NCI-H187 treated with DMSO at 0.1 percent for 48 hours (cell line): ENCODE measurements at places on chromosomes 7 and 10.

DNA sequence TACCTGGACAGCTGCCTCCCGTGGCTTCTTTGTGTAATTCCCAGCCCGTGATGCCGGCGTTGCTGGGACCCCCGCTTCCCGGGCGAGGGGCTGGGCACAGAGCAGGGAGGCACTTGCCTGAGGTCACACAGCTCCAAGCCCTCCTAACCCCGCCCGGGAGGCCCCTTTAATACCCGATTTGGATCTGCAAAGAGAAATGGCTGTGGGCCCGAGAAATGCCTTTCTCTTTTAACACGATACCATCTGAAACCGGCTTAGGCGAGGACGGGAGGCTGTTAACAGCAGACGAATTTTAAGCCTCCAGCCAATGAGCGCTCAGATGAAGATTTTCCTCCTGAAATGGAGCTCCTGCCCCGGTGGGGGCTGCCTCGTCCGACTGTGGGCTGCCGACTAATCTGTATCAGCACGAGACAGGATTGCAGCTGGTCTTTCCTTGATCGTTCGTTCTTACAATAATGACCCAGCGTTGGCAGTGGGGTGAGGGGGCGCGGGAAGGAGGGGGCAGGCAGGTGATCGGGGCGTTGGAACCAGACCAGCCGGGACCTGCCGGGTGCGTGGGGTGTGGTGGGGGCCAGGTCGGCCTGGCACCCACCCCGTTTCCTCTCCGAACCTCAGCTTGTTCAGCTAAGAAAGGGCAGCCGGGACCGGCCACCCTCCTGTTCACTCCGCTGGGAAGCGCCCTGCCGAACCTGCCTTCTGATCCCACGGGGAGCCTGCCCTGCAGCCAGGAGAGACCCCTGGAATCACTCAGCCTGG, 36.2 kb upstream of the FOXL3 start:
- no peak for DNase-seq

- DNase-seq, result no peak
Observed at GRCh38 chr7:116528008-116528789, 3.4 kb downstream of the CAV1 start.

- DNase-seq, result no peak
Observed at GRCh38 chr10:44756216-44756615, 154.9 kb upstream of the TMEM72 start.

GRCh38 chr7:13197501-13197900, 510.1 kb downstream of the ARL4A start:
- no peak for DNase-seq

GRCh38 chr10:3095373-3096139, 28.2 kb downstream of the PFKP start:
- DNase-seq, result no peak

- no peak for DNase-seq
Observed at GRCh38 chr7:28381466-28381865, 30.9 kb upstream of the CREB5 start.

GRCh38 chr7:116273283-116273917, 63.1 kb downstream of the TES start:
- DNase-seq, result no peak

- no peak for DNase-seq
Observed at GRCh38 chr7:151999424-152000090, 25.9 kb upstream of the GALNT11 start.

GRCh38 chr7:57417736-57418135, 32.2 kb upstream of the ZNF716 start:
- no peak for DNase-seq

DNA sequence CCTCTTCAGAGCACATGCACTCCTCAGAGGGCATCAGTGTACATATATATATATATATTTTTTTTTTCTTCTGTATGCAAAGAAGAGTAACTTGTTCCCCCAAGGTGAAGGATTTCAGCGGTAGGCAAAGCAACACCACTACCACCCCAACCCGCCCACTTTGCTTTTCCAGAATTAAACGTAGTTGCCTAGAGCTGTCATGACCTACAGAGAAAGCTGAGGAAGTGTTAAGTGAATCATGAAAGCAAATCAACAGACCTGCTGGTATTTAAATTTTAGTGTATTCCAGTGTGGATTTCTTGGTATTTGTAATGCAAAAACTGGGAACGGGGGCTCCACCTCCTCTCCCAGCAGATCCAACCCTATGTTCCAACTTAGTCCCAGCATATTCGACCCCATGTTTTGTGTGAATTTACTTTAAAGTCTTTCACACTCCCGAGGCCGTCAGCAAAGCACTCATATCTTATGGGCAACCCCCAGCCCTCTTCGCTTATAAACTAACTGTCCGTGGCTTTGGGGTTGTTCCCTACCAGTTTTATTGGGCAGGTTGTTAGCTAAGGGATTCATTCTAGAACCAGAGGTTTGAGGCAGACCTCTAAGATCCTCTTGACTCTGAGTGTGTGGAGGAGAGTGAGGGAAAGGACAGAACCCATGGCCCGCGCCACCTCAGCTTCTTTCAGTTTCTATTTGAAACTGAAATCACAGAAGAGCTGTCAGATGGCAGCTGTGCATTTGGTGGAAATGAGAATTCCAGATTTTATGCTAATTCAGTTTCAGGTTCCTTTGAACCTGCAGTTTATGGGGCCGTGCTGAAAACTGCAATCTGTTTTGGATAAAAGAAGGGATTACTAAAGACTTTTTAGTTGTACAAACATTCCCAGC, 450.2 kb upstream of the GALNT17 start:
- DNase-seq, result no peak

DNA sequence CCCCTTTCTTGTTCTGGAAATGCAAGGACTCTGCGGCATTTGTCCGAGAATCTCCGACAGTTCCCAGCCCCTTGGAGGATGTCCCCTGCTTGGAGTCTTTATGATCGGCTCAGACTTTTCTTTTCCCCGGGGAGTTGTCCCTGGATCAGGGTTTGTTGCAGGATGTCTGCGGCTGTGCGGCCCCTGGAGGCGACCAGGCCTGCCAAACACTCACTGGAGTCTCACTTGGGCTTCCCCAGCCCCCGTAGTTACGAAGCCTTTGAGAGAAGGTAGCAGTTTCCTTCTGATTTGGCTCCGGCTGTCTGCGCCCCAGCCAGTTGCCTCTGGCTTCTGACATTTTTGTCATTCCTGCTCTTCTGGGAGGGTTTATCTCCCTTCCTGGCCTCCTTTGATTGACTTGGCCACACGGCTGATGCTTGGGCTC, 16.1 kb downstream of the COL26A1 start:
- DNase-seq, result no peak

DNA sequence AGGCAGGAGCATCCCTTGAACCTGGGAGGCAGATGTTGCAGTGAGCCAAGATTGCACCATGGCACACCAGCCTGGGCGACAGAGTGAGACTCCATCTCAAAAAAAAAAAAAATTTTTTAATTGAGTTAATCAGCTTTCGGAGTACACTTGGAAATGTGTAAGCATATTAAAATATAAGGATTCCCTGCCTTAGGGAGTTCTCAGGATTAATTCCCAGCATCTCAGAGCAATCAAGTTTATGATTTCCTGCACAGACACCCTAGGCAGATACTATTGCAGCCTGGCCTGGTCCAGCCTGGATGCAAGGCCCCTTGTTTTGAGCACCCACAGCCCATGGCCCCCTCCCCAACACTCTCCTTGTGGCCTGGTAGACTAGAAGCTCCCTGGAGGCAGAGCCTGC, 39.8 kb downstream of the GFRA1 start:
- no peak for DNase-seq

DNA sequence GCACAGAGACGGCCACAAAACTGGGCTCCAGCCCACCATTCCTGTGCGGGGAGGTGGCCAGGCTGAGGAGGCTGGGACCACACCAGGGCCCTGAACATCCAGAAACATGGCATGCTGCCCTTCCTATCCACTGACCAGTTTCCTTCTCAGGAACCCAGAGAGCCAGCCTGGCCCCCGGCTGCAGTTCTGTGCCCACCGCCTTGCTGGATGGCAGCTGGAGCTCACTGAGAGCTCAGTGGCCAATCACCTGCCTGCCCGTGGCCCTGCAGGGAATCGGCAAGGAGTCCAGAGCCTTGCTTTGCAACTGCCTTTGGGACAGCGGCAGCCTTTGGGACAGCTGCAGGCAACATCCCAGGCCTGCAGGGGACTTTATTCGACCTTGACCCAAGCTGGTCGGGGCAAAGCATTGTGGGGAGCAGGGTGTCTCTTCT, 30.4 kb downstream of the STK32C start:
- no peak for DNase-seq

DNA sequence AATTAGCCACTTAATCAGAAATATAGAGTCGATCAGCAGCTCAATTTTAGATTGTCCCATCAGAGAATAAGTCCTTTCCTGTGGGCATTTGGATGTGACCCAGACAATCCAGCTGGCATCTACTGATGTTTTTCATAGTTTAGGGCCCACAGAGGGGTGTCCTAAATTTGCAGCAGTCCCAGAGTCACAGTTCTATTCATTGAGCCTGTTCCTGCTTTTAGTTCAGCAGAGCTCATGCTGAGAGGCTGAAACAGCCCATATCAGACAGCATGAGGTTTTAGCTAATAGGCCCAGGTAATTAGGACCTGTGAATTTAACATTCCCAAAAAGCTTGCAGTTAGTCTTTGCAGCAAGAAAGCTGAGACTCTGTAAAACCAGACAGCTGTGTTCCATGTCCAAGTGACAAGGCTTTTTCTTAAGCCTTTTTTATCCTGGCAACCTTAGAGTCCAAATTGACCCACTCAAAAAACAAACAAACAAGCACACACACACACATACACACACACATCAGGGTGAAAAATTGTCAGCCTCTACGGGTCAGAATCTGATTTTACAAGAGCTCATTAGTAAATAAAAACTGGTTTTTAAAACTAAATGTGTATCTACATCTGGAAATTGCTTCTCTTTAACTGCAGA, 33.7 kb downstream of the ANKIB1 start:
- DNase-seq, result no peak

DNA sequence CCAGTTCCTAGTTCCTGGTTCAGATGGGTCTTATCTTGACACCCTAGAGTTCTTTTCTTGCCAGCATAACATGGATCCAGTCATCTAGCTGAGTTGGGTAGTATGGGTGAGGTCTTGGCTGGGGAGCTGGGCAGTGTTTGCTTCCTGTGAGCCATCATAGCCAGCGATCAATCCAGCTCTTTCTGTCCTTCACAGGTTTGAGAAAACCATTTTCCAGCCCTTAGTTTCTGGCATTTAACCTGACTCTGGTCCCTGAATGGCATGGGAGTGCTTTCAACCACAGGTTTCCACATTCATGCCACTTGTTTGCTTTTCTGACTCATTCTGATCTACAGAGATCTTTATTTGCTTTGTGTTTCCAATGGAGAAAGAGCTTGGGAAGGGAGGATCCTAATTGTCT, 8.6 kb downstream of the SLC13A1 start:
- DNase-seq, result no peak

GRCh38 chr7:56115852-56116538, at the start of gene NUPR2:
Gene NUPR2 (minus strand): TSS chr7:56116417. CDS start chr7:56116314, 103 bp downstream.
- no peak for DNase-seq

DNA sequence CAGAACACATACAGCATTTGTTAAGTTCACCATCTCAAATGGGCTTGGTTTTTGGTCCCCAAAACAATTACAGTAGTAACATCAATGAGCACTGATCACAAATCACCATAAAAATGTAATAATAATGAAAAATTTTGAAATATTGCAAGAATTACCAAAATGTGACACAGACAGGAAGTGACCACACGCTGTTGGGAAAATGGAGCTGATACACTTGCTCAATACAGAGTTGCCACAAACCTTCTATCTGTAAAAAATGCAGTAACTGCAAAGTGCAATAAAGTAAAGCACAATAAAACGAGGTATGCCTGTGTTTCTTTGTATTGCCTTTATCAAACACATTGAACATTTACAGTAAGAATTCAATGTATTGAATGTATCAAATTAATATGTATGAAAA, 262.7 kb downstream of the CTNNA3 start:
- no peak for DNase-seq
